ENCODE measurements at places on chromosomes 7 and 10.

DNA sequence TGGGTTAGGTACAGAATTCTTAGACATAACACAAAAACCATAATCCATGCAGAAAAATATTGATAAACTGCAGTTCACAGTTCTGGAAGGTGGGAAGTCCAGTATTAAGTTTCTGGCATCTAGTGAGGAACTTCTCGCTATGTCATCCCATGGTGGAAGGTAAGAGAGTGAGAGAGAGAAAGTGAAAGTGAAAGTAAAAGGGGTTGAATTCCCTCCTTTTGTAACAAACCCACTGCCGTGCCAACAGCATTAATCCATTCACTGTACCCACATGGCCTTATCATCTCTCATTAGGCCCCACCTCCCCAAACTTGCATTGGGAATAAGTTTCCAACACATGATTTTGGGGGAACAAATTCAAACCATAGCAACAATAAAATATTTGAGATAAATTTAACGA, 17.1 kb downstream of the ZNF485 start:
- peak; percentile 28 for DNase-seq

- peak; percentile 55 for DNase-seq
Observed at GRCh38 chr10:60282771-60283353, 106.8 kb downstream of the ANK3 start.

GRCh38 chr10:99788598-99789256, 6.3 kb downstream of the ABCC2 start:
- DNase-seq: no peak

DNA sequence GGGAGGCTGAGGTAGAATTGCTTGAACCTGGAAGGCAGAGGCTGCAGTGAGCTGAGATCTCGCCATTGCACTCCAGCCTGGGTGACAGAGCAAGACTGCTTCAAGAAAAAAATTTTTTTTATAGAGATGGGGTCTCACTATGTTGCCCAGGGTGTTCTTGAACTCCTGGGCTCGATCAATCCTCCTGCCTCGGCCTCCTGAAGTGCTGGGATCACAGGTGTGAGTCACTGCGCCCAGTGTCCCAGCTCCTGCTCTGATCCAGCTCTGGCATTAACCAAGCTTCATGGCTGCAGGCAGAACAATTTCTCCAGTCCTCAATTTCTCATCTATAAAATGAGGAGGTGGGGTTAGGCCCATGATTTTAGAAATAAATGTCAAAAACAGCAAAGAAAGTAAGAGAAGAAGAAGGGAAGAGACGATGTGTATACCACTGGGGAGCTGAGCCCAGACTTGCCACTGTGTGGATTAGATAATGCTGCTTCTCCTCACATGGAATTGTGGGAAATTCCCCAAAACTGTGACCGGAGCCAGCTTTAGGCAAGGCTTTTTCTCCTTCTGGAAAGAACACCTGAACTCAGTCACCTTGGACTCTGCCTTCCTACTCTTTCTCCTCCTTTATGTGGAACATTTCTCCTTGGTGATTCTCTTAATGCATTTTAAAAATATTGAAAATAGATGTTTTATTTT, 25.5 kb downstream of the IL15RA start:
- DNase-seq: no peak

DNA sequence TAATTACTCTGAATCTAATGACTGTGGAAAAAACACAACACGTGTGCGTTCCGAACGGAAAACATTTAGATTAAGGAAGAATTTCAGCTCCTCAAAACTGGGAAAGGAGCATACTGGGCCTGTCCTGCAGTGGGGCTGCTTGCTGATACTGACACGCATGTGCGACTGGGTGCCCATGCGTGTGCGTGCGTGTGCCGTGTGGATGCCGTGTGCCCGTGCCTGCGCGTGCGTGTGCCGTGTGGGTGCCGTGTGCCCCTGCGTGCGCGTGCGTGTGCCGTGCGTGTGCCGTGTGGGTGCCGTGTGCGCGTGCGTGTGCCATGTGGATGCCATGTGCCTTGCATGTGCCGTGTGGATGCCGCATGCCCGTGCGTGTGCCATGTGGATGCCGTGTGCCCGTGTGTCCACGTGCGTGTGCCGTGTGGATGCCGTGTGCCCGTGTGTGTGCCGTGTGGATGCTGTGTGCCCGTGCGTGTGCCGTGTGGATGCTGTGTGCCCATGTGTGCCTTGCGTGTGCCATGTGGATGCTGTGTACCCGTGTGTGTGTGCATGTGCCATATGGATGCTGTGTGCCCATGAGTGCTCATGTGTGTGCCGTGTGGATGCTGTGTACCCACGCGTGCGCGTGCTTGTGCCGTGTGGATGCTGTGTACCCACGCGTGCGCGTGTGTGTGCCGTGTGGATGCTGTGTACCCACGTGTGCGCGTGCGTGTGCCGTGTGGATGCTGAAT, 28.2 kb downstream of the PWWP2B start:
- DNase-seq: no peak

DNA sequence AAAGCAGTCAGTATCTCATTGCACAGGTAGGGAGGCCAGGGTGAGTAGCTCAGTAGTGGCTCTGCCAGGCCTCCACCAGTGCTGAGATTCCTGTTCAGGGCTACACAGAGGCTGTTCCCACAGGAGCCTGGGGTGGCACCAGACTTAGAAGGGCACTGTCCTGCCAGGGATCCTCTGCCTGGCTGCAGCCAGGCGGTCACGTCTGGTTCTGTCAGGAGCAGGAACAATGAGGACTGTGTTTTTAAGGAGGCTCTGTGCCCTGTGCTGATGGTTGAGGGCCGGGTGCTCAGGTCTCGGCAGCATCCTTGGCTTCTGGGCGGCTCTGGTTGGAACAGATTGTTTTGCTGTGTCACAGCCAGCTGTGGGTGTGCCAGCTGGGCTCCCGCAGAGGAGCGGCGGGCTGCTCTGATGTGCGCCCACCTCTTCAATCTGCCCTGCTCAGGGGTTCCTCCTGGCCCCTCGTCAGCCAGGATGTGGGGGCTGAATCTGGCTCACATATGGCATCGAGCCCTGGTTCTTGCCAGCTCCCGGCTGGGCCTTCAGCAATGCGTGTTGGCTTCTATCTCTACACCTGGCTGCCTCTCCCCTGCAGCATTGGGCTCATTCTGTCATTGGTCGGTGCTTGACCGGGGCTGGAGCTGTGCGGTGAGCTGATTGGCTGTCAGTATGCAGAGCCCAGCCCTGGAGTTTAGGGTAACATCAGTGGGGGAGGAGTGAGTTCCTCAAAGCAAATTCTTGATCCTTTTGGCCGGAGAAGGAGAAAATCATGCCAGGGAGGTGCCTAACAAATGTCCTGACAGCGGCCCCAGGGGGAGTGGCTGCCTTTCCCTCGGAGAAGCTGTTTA, 41.2 kb downstream of the TACR2 start:
- no peak for DNase-seq

- no peak for DNase-seq
Observed at GRCh38 chr10:119090026-119090795, 9.6 kb upstream of the EIF3A start.

All from ACHN (cell line).